Upper lobe of right lung (tissue), 1 donor: ENCODE measurements at places on chromosomes 2 and 18. TPM values are rescaled to one million over a fixed set of nuclear protein-coding genes. Genes with fewer than 3 reads are reported as not detected.

The KATNAL2 gene
- 3.1 TPM for total RNA-seq

The SERPINB12 gene
- not detected for total RNA-seq

The ARHGAP25 gene
- total RNA-seq, result 31.8 TPM

The GCG gene
- total RNA-seq, result not detected

GRCh38 chr18:67417864-67418523 lies 98.5 kb downstream of the DSEL start:
- DNase-seq, result no peak

- no peak for DNase-seq
Observed at GRCh38 chr18:45168866-45169600, 446.2 kb upstream of the SLC14A2 start.

The METTL8 gene
- total RNA-seq, result 18.2 TPM

The ASB3 gene
- total RNA-seq, result 29.0 TPM
